Vagina (tissue), 2 donors: ENCODE measurements at places on chromosomes 7 and 10. TPM values are rescaled to one million over a fixed set of nuclear protein-coding genes. Genes with fewer than 3 reads are reported as not detected.

GRCh38 chr7:137965942-137966640 lies 35.8 kb downstream of the CREB3L2 start:
- DNase-seq: no peak

DNA sequence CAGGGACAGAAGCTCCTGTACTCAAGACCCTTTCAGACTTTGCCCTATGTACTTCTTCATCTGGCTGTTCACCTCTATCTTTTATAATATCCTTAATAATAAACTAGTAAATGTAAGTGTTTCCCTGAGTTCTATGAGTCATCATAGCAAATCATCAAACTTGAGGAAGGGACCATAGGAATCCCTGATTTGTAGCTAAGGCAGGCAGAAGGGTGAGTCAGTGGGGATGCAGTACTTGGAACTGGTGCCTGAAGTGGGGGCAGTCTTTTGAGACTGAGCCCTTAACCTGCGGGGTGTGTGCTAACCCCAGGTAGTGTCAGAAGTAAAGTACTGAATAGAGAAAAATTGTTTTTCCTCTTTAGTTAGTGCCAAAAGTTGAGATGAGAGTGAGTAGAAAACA lies 6.2 kb upstream of the TMEM243 start:
- DNase-seq: no peak

GRCh38 chr7:30029696-30030095 lies 1.5 kb downstream of the PLEKHA8 start:
- no peak for DNase-seq

GRCh38 chr10:3119796-3120459 lies 52.6 kb downstream of the PFKP start:
- no peak for DNase-seq

- DNase-seq: no peak
Observed at GRCh38 chr7:151770232-151770631, 106.7 kb downstream of the PRKAG2 start.

GRCh38 chr10:92699193-92699517 lies 9.4 kb downstream of the HHEX start:
- DNase-seq: no peak

- no peak for DNase-seq
Observed at GRCh38 chr7:15424468-15424867, 137.3 kb downstream of the AGMO start.

- no peak for DNase-seq
Observed at GRCh38 chr10:78404296-78404695, 370.6 kb downstream of the RPS24 start.

Gene HOXA3
- 3.9 TPM for total RNA-seq

Gene ZNF488
- total RNA-seq: not detected
